Stimulated activated CD4-positive, alpha-beta T cell treated with anti-CD3 and anti-CD28 coated beads, Interleukin-15, amount 100 ng/mL, for 1 hour (primary cell): ENCODE measurements at places on chromosomes 1 and 21.

GRCh38 chr1:113275691-113276090 is 114.6 kb upstream of the MAGI3 start:
- DNase-seq = no peak

DNA sequence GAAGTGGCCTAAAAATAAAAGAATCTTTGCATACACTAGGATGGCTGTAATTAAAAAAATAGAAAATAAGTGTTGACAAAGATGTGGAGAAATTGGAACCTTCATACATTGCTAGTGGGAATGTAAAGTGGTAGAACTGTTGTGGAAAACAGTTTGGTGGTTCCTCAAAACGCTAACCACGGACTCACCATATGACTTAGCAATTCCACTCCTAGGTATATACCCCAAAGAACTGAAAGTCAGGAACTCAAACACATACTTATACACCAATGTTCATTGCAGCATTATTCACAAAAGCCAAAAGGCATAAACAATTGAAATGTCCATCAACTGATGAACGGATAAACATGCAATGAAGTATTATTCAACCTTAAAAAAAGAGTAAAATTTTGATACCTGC is 10.8 kb upstream of the HMGCL start:
- DNase-seq = no peak

GRCh38 chr1:80211691-80212380 is 1205.3 kb upstream of the ADGRL4 start:
- no peak for DNase-seq

- DNase-seq = no peak
These were observed 71.0 kb upstream of the TRABD2B start for GRCh38 chr1:48068206-48068605.

- no peak for DNase-seq
These were observed 82.4 kb upstream of the COL11A1 start for GRCh38 chr1:103190766-103191165.

DNA sequence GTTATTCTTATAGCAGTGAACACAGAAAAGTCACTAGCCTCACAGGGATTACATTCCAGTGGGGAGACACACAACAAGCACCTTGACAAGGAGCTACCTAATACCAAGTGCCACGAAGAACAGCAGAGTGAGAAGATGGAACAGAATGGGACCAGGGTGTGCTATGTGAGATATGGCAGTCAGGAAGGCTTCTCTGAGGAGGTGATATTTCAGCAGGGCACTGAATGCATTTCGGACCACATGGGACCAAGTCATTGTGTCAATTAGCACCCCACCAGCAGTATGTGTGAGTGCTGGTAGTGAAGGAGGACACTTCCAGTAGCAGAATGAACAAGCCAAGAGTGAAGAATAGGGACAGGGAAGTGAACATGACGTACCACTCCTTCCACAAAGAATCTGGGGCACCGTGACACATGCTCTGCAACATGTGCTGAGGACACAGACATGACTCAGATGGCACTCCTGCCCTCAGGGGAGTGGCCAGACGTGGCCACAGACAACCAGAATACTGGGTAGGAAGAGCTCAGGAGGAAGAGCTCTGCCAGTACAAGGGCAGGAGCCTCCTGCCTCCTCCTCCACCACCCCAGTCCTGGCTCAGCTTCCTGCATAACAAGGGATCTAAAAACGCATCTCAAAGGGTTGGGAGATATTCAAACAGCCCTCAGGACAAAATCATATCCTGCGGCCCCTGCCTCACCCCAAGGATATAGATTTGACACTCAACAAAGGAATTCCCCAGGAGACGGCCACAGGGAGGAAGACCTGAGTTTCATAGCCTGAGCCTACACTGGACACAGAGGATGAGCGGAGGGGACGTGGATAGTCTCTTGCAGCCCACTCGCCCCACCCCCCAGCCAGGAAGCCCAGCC is 102.5 kb downstream of the TRABD2B start:
- no peak for DNase-seq

DNA sequence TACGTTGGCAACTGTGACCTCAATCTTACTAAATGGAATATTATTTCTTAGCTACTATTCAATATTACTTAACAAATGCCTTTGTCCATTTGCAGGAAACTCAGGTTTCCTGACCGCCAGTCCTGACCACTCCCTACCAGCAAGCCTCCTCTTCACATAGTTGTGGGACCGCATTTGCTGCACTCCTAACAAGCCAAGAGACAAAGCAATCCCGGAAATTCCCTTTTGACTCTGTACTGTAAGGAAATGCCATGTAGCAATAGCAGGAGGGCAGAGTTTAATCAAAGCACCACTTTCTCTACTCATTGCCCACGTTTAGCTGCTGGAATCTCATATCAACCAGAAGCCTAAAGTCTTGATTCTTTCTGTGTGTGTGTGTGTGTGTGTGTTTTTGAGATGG is 28.1 kb upstream of the ACBD6 start:
- no peak for DNase-seq

DNA sequence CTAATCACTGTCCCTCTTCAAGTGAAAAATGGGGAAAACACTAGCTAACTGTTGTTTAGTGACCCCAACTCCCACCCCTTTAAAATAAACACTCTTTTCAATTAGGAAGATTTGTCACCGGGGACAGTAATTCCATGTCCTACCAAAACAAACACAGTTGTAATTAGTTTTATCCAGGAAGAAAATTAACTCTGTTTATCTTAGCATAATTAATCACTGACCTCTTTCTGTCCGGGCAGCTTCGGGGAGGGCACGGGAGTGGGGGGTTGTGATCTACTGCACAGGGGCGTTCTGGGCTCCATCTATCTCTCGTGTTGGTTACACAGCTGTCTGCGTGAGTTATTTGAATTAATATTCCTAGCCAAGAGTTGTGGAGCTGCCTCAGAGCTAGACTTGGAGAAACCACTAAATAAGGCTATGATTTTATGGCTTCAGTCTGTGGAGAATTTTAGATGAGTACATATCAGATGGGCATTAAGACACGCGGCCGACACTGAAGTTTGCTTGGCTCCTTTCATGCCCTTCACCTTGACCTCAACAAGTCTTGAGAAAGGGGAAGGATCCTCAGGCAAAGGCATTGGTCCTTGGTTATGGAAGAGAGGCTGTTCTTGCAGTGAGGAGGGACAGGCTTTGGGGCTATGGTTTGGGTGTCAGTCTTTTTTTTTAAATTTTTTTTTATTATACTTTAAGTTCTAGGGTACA is 102.0 kb upstream of the TRABD2B start:
- no peak for DNase-seq

- no peak for DNase-seq
These were observed 109.8 kb downstream of the JAK1 start for GRCh38 chr1:64856553-64856952.

- no peak for DNase-seq
These were observed 23.6 kb downstream of the LAMC2 start for GRCh38 chr1:183209533-183210158.

DNA sequence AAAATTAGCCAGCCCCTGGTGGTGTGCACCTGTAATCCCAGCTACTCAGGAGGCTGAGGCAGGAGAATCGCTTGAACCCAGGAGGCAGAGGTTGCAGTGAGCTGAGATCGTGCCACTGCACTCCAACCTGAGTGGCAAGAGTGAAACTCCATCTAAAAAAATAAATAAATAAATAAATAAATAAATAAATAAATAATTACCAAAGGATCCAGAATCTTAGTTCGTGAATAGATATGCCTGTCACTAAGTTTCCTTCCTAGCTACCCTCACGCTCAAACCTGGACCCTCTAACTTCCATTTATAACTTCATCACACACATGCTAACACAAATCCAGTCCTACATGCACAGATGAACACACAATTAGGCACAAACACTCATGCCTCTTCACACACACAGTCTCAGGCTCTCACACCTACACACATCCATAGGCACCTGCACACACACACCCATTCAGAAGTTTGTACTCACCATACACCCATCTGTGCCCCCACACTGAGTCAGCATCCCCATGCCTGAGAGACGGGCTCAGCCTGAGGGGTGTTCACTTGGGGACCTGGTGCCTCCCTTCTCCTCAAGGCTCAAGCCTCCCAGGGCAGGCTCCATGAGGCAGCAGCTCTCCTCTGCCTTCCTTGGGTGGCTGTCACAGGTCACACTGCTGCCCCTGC is 61.5 kb downstream of the LACTBL1 start:
- no peak for DNase-seq

GRCh38 chr1:245797592-245798348 is 643.0 kb downstream of the KIF26B start:
- no peak for DNase-seq

DNA sequence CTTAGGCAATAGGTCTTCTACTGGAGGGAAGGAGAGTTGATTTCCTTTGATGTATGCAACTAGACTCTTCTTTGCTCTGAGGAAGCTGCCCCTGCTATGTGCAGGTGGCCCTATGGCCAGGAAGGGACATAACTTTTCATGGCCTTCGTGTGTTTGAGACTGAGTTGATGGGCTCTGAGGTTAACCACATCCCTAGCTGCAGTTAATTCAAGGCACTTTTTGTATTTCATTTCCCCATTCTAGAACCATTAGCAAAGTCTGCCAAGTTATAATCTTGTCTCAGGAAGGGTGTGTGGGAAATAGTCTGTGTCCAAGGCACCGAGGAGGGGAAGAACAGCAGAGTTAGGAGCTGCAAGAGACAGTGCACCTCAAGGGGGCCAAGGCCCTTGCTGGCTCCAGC is 2.5 kb downstream of the FCRL4 start:
- no peak for DNase-seq

GRCh38 chr1:206524739-206525364 is 17.5 kb downstream of the RASSF5 start:
- DNase-seq = no peak

GRCh38 chr21:24220446-24220845 is 1386.8 kb downstream of the MRPL39 start:
- DNase-seq = no peak

GRCh38 chr1:115199416-115200132 is 110.3 kb upstream of the TSPAN2 start:
- DNase-seq = no peak

- no peak for DNase-seq
These were observed 948 bp upstream of the COP1 start for GRCh38 chr1:176208034-176208433.

- no peak for DNase-seq
These were observed 63.1 kb upstream of the DPT start for GRCh38 chr1:168792142-168792541.

DNA sequence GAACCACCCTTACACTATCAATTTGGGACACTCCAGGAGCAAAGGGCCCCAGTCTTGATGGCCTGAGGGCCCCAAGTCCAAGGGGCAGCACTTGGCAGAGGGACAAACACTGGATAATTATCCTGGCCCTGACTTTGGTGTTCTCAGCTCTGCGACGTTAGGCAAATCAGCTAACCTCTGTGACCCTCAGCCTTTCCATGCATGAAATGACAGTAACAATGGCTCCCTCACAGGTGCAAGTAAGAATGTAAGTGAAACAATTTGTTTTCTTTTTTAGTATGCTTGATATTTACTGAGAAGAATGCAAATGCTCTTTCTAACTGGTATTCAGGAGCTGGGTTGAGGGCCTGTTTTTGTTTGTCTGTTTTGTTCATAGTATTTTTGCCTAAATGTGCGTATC is 61.6 kb upstream of the PRDX6 start:
- no peak for DNase-seq

- DNase-seq = no peak
These were observed 1064.4 kb downstream of the NCAM2 start for GRCh38 chr21:22062472-22063139.

- DNase-seq = no peak
These were observed 65.4 kb downstream of the PBX1 start for GRCh38 chr1:164624400-164624799.

GRCh38 chr1:111225717-111226400 is 1.7 kb upstream of the CHI3L2 start:
- no peak for DNase-seq

- no peak for DNase-seq
These were observed 436.6 kb upstream of the C1orf87 start for GRCh38 chr1:60510162-60510561.

DNA sequence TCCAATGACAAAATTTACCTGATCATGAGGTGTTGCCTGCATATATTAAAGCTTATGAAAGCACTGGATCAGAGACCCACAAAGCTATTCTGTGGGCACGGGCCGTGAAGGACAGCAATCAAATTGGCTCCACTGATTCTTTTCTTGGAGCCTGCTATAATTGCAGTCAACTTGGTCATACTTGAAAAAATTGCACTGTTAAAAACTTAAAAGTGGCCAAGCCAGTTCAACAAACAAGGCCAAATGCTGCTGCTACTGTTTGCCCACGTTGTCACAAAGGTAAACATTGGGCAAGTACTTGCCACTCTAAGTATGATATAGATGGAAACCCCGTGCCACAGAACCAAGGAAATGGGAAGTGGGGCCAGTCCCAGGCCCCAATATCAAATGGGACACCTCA is 37.8 kb downstream of the CYP4A11 start:
- DNase-seq = no peak

DNA sequence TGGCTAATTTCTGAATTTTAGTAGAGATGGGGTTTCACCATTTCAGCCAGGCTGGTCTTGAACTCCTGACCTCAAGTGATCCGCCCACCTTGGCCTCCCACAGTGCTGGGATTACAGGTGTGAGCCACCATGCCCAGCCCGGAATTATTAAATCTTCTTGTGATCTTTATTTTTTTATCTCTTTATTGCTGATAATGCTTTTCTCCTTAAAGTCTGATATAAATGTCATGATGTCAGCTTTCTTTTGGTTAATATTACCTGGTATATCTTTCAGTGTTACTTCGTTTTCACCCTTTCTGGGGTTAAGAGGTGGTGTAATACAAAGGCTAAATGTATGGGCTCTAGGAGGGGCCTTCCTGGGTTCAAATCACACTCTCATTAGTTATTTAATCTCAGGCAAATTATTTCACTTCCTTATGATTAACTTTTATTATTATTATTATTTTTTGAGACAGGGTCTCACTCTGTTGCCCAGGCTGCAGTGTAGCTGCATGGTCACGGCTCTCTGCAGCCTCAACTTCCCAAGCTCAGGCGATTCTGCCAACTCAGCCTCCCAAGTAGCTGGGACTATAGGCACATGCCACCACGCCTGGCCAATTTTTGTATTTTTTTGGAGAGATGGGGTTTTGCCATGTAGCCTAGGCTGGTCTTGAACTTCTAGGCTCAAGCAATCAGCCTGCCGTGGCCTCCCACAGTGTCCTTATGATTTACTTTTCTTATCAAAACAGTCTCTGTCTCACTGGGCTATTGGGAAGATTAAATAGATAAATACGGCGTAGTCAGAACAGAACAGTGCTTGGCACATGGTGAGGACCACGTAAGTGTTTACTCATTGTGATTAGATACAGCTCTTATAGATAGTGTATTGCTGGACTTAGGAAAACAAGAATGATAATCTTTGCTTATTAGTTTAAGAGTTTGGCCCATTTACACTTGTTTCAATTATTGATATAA is 216.5 kb downstream of the URB2 start:
- DNase-seq = no peak

DNA sequence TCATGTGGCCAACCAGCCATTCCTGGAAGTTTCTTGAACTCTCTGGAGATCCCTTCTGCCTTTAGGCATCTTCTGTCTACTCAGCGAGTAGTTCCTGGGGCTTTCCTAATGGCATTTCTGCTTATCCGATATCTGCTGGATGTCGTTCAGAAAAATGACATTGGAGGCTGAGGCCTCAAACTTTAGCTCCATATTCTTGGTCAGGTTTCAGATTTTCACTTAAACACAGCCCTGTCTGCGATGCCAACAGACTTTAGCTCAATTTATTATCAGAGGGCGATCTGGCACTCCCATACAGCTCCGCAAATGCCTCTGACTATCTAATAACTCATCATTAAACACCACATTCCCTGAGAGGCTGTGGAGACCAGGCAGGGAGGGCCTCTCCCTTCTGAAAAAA is 46.3 kb upstream of the ETS2 start:
- DNase-seq = no peak
